ENCODE measurements at places on chromosomes 4 and X. TPM values are rescaled to one million over a fixed set of nuclear protein-coding genes. Genes with fewer than 3 reads are reported as not detected.

The IRS4 gene
- total RNA-seq, result not detected

The EDA gene
- 0.76 TPM for total RNA-seq

The CPEB2 gene
- total RNA-seq, result 9.7 TPM

DNA sequence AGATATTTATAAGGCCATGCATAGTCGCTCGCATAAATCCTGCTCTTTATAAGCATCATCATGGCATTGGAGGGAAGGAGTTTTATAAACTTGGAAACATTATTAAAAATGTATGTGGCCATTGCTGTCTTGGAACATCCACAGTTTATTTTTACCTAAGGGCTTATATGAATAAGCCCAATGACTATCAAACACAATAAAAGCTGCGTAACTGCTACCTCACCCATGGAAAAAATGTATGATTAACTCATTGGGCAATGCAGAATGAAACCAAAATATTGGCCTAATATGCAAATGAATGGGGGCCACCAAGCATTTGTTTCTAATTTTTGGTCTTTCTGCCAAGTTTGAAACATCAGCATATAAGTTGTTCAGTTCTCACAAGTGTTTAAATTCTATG is 19.1 kb downstream of the GEMIN8 start:
- no peak overlapping the region for H3K4me3 ChIP-seq
- H3K4me1 ChIP-seq, result peaks cover 3% of the 10 kb centered on the region
- no peak for DNase-seq
- H3K27ac ChIP-seq, result no peak overlapping the region
- no peaks in the 10 kb centered on the region for H3K27me3 ChIP-seq

DNA sequence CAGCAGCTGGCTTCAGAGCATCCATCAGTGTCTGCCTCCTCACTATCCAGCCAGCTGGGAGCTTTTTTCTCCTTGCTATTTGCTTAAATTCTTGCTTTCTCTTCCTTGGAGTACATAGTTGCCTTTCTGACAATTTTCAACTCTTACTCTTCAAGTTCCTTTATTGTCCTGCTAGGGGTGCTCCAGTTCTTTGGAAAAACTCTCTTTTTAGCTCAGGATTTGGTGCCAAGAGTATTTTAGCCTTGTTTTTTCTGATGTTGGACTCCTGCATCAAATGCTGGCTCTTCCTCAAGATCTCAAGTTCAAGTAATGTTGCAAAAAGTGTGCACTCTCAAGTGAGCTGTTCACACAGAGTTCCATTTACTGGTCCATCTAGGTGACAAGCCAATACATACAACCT is 126.4 kb downstream of the KDR start:
- no peak overlapping the region for H3K27ac ChIP-seq
- no peaks in the 10 kb centered on the region for H3K36me3 ChIP-seq
- no peak overlapping the region for H3K4me3 ChIP-seq
- H3K27me3 ChIP-seq, result peaks cover 9% of the 10 kb centered on the region

DNA sequence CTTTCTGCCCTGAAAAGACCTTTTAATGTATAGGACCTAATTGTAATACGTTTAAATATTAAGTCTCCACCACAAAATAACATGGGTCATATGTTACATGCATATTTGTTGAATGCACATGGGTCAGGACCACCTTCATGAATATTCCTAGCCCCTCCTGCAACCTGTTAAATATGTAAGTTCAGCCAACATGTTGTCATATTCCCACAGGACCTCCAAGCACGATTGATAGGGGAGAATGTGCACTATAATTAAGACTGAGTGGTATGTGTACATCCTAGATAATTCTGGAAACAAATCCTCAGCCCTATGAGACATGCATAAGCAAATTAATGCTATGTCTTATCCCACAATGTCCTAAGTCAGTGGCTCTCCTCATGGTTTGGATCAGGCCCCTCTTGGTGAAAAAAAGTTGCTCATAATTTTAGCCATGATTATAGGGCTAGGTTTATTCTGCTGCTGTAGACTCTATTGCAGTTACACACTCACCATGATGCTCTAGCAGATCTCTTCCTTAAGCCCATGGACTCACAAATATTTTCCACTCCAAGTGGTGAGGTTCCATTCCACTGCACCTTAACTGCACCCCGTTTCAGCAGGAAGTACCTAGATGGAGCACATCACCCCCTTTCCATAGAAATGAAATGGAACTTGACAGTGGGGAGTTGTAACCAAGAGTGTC is 10.2 kb downstream of the TIGD2 start:
- no peaks in the 10 kb centered on the region for H3K27me3 ChIP-seq
- no peaks in the 10 kb centered on the region for H3K36me3 ChIP-seq
- DNase-seq, result no peak
- H3K4me3 ChIP-seq, result no peak overlapping the region

GRCh38 chr4:127782275-127783025 is at the start of gene HSPA4L:
Gene HSPA4L (plus strand): TSS chr4:127782322. CDS start chr4:127782551, 229 bp downstream.
- H3K27ac ChIP-seq, result peak within 1 kb of the TSS; percentile 47
- peaks cover 19% of the 10 kb centered on the region for H3K4me1 ChIP-seq
- peak within 1 kb of the TSS; percentile 78 for H3K4me3 ChIP-seq
- H3K36me3 ChIP-seq, result peaks cover 5% of the 10 kb centered on the region
- peaks cover 56% of the 10 kb centered on the region for H3K27me3 ChIP-seq

- H3K36me3 ChIP-seq, result no peaks in the 10 kb centered on the region
- H3K4me3 ChIP-seq, result no peak overlapping the region
- H3K27ac ChIP-seq, result no peak overlapping the region
- H3K4me1 ChIP-seq, result no peaks in the 10 kb centered on the region
- DNase-seq, result no peak
Observed at GRCh38 chr4:126661194-126661593, 971.6 kb upstream of the INTU start.

GRCh38 chrX:129979207-129979920 is 3.1 kb upstream of the BCORL1 start:
- peaks cover 2% of the 10 kb centered on the region for H3K27me3 ChIP-seq
- peak overlapping the region; percentile 58 for H3K4me3 ChIP-seq
- DNase-seq, result no peak
- no peaks in the 10 kb centered on the region for H3K36me3 ChIP-seq
- H3K27ac ChIP-seq, result no peak overlapping the region

- no peaks in the 10 kb centered on the region for H3K27me3 ChIP-seq
- H3K4me3 ChIP-seq, result no peak overlapping the region
- H3K27ac ChIP-seq, result no peak overlapping the region
- H3K4me1 ChIP-seq, result no peaks in the 10 kb centered on the region
- no peak for DNase-seq
Observed at GRCh38 chr4:35538807-35539206, 705.5 kb downstream of the ARAP2 start.

GRCh38 chr4:176875446-176875930 is 82.8 kb upstream of the VEGFC start:
- H3K4me1 ChIP-seq, result no peaks in the 10 kb centered on the region
- no peaks in the 10 kb centered on the region for H3K36me3 ChIP-seq
- H3K27me3 ChIP-seq, result no peaks in the 10 kb centered on the region
- DNase-seq, result no peak
- no peak overlapping the region for H3K27ac ChIP-seq

DNA sequence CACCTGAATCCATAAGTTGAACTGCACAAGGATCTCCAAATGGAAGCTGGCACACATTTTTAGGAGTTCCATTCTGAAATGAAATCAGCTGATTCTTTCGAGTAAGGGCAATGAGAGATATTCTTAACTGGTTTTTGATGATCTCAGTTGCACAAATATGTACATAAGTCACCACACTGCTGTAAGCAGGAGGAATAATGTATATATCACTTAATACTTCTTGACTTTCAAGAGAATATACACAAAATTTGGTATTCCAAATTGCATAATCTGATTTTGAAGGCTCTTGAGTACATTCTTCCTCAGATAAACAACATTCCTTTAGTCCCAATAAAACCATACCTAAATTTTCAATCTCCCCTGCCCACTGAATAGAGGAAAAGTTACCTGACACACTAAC is 8.2 kb downstream of the FANCB start:
- no peaks in the 10 kb centered on the region for H3K27me3 ChIP-seq
- H3K4me3 ChIP-seq, result no peak overlapping the region
- no peak overlapping the region for H3K27ac ChIP-seq
- DNase-seq, result no peak

GRCh38 chrX:56792270-56793111 is 63.4 kb downstream of the NBDY start:
- peaks cover 2% of the 10 kb centered on the region for H3K36me3 ChIP-seq
- no peaks in the 10 kb centered on the region for H3K27me3 ChIP-seq
- H3K27ac ChIP-seq, result no peak overlapping the region
- peaks cover 11% of the 10 kb centered on the region for H3K4me1 ChIP-seq
- H3K4me3 ChIP-seq, result no peak overlapping the region
- no peak for DNase-seq

Data from activated CD8-positive, alpha-beta T cell treated with anti-CD3 and anti-CD28 coated beads, Interleukin-2, amount 10 ng/mL, durations not matched to agents 7 days and 5 days (primary cell).